Ovary (tissue), 10 donors: ENCODE measurements at places on chromosomes 5 and 9. TPM values are rescaled to one million over a fixed set of nuclear protein-coding genes. Genes with fewer than 3 reads are reported as not detected.
A peak's percentile ranks its signal among the peaks of the same experiment; 100 is the strongest.

GRCh38 chr5:41067714-41068568, 3.2 kb downstream of the MROH2B start:
- no peaks in the 10 kb centered on the region for H3K36me3 ChIP-seq
- H3K27me3 ChIP-seq, result no peaks in the 10 kb centered on the region
- H3K4me3 ChIP-seq, result no peak overlapping the region
- no peaks in the 10 kb centered on the region for H3K4me1 ChIP-seq

TUSC1 gene
- 15.4 TPM for total RNA-seq

FAM151B gene
- 2.4 TPM for total RNA-seq

DDX4 gene
- total RNA-seq, result not detected

DNA sequence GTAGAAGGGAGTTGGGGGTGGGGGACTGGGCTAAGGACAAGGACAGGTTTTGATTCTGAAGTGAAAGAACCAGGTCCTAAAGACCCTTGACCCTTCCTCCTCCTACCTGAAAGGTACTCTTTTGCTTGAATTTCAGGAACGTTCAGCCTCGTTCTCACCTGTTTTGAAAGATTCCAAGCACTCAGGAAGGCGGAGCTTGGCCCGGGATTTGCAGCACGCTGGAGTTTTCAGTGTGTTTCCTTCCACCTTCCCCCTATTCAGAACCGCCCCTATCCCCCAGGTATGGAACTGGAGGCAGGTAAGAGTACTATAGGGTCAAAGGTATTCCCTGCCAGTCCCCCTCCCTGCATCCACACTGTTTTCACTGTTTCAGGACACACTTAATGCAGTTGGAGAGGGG, 7.1 kb downstream of the EGR1 start:
- peaks cover 7% of the 10 kb centered on the region for H3K4me1 ChIP-seq
- no peaks in the 10 kb centered on the region for H3K27me3 ChIP-seq
- H3K36me3 ChIP-seq, result no peaks in the 10 kb centered on the region
- H3K4me3 ChIP-seq, result no peak overlapping the region

- no peak overlapping the region for H3K27ac ChIP-seq
- H3K4me3 ChIP-seq, result no peak overlapping the region
Observed at GRCh38 chr9:73348471-73348870, 196.8 kb downstream of the ANXA1 start.

RNF183 gene
- total RNA-seq, result not detected

SGTB gene
- total RNA-seq, result 9.0 TPM

ARID3C gene
- total RNA-seq, result not detected

DNA sequence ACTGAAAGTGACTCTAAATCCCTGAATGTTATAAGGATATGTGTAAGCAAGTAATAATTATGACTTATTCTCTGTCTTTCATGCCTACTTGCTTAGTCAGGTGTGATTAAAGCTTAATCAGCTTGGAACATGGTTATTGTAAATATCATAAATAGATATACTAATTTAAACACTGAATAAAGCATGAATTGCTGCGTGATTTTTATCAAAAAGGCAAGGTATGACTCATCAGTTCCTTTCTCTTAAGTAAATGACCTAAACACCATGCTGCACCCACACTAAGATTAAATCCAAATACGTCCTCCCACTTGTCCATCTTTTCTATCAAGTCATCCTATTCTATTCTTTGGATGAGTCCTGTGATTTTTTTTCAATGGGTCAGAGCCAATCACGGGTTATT, 124.6 kb upstream of the MTAP start:
- no peaks in the 10 kb centered on the region for H3K4me1 ChIP-seq
- no peaks in the 10 kb centered on the region for H3K27me3 ChIP-seq
- DNase-seq, result no peak
- no peaks in the 10 kb centered on the region for H3K36me3 ChIP-seq
- no peak overlapping the region for H3K4me3 ChIP-seq
- H3K27ac ChIP-seq, result no peak overlapping the region

FGF18 gene
- total RNA-seq, result 0.32 TPM

ROPN1L gene
- 1.9 TPM for total RNA-seq

GRCh38 chr5:159763562-159763961, 152.7 kb upstream of the ADRA1B start:
- H3K27ac ChIP-seq, result no peak overlapping the region
- DNase-seq, result no peak
- H3K4me3 ChIP-seq, result no peak overlapping the region
- no peaks in the 10 kb centered on the region for H3K4me1 ChIP-seq
- no peaks in the 10 kb centered on the region for H3K36me3 ChIP-seq

ZDHHC11B gene
- total RNA-seq, result 1.7 TPM

PCDHB7 gene
- total RNA-seq, result 2.0 TPM

PCDHB3 gene
- 2.5 TPM for total RNA-seq

DNA sequence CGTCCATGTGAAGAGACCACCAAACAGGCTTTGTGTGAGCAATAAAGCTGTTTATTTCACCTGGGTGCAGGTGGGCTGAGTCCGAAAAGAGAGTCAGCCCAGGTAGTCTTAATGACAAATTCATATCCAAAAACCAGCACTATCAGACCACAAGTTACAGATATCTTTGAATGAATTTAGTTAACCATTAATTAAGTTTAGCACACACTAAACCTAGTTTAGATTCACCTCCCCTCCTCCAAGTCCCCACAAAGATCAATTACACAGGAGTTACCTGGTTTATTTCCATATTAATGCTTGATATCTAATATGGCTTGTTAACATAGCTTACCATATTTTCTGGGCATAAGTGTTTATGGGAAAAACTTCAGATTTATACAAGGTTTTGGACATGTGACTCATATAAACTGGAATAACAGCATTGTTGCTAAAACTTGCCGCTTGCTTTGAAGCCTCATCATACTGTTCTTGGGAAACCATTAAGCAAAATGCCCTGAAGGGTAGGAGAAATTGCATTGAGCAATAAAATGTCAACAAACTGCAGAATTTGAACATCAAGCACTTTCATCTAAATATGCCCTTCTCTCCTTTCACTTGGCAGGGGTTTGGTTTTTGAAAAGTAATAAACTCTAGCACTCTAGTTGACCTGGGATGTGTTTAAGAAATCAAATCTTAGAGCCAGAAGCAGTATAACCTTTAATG, 166.9 kb downstream of the SNCAIP start:
- DNase-seq, result no peak
- H3K27me3 ChIP-seq, result no peaks in the 10 kb centered on the region
- no peak overlapping the region for H3K4me3 ChIP-seq
- no peaks in the 10 kb centered on the region for H3K36me3 ChIP-seq
- no peaks in the 10 kb centered on the region for H3K4me1 ChIP-seq

DNA sequence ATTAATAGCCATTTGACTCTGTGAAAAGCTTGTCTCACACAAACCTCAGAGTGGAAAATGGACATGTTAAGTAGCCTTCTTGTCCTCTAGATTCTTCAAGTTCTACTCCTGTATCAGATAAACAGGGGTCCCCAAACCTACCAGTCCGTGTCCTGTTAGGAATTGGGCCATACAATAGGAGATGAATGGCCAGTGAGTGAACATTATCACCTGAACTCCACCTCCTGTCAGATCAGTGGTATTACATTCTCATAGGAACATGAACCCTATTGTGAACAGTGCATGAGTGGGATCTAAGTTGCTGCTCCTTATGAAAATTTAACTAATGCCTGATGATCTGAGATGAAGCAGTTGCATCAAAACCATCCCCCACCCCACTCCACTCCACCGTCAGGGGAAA, 136.3 kb downstream of the TMEM232 start:
- DNase-seq, result no peak
- H3K36me3 ChIP-seq, result no peaks in the 10 kb centered on the region
- H3K27me3 ChIP-seq, result no peaks in the 10 kb centered on the region
- no peaks in the 10 kb centered on the region for H3K4me1 ChIP-seq

MUSK gene
- 0.91 TPM for total RNA-seq

DNA sequence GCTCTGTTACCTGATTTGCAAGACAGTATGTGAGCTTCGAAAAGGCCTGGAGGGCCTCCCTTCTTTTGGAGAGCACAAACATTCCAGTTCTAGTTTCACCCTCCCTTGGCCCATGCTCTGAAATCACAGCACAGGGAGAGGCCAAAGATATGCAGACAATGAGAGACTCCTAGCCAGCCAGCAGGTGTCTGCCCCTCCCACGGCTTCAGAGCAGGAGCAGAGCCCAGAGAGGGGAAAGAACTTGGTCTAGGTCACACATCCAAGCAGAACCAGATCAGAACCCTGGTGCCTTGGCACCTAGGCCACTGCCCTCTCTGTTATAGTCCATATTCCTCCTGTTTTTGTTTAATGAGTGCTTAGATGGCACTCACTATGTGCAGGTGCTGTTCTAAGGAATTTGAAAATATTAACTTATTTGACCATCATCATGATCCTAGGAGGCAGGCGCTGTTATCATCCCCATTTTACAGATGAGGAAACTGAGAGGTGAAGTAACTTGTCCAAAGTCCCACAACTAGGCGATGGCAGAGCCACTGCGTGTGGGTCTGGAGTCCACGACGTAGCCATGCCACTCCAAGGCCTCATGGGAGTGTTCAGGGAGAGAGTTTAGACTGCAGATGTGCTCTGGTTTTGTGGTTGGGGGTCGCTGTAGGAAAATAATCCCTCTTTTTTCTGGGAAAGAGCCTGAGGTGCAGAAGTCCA, 27.2 kb downstream of the TMOD1 start:
- no peaks in the 10 kb centered on the region for H3K36me3 ChIP-seq
- peaks cover 18% of the 10 kb centered on the region for H3K4me1 ChIP-seq
- no peak for DNase-seq
- H3K27ac ChIP-seq, result peak overlapping the region; percentile 46

GRCh38 chr5:139870677-139871076, 75.1 kb downstream of the PSD2 start:
- H3K4me3 ChIP-seq, result no peak overlapping the region
- H3K4me1 ChIP-seq, result peaks cover 31% of the 10 kb centered on the region
- H3K27ac ChIP-seq, result peak overlapping the region; percentile 39

DNA sequence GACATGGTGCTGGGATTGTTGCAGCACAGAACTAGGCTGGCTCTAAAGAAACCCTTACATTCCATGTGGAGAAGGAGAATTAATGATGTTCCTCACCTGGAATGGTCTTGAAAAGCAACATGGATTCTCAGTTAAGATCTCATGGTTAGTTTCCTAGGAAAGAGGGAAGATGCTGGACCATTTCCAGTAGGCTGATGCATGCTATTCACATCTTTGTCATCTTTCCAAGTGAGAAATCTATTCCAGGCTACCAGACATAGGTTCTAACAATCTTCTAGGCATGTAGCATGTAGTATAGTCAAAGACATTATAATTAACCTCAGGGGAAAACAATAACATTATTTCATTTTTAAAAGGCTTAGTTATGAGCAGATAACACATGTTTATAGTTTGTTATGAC, 44.3 kb downstream of the TMEM252 start:
- no peaks in the 10 kb centered on the region for H3K36me3 ChIP-seq
- no peak overlapping the region for H3K27ac ChIP-seq
- DNase-seq, result no peak
- no peaks in the 10 kb centered on the region for H3K27me3 ChIP-seq
- H3K4me3 ChIP-seq, result no peak overlapping the region

FOXD4L5 gene
- not detected for total RNA-seq

DNA sequence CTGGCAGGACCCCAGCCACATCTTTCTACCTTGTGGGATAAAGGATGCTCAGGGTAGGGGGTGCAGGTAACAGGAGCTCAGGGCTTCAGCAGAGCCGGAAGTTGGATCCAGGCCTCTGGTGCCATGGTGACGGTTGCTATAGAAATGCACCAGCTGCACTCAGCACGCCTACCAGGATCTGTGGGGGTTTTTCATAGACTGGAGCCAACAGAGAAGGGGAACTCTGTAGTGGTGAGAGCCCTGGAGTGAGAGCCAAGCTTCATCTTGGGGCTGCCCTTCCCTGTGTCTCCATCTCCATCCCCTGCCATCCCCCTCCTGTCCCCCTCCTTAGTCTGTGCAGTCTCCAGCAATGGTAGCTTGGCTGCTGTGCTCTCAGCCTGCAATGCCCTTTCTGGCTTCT, 27.5 kb upstream of the BOD1 start:
- no peaks in the 10 kb centered on the region for H3K4me1 ChIP-seq
- DNase-seq, result no peak
- no peaks in the 10 kb centered on the region for H3K27me3 ChIP-seq
- no peak overlapping the region for H3K4me3 ChIP-seq

GRCh38 chr5:60332244-60333004, 367.5 kb downstream of the DEPDC1B start:
- no peaks in the 10 kb centered on the region for H3K4me1 ChIP-seq
- no peaks in the 10 kb centered on the region for H3K36me3 ChIP-seq
- no peak for DNase-seq
- H3K27me3 ChIP-seq, result no peaks in the 10 kb centered on the region
- H3K4me3 ChIP-seq, result no peak overlapping the region
- no peak overlapping the region for H3K27ac ChIP-seq

DNA sequence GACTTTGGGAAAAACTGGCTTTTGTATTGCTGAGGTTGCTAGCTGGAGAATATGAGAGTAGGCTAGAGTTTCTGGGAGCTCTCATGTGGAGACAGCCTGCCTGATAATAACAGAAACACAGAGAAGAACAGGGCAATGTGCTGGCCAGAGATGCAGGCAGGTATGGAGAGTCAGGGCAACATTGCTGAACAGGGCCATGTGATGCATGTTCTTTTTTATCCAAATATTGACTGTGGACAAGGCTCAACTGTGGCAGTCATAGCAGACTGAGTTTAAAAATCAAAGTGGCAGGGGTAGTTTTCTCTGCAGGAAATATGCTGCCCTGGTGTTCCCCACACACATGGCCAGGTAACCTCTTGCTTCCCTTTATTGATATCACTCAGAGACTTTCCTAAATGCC, 381.1 kb downstream of the RASEF start:
- H3K4me3 ChIP-seq, result no peak overlapping the region
- no peaks in the 10 kb centered on the region for H3K27me3 ChIP-seq
- no peak for DNase-seq
- no peaks in the 10 kb centered on the region for H3K36me3 ChIP-seq
- H3K27ac ChIP-seq, result no peak overlapping the region

DNA sequence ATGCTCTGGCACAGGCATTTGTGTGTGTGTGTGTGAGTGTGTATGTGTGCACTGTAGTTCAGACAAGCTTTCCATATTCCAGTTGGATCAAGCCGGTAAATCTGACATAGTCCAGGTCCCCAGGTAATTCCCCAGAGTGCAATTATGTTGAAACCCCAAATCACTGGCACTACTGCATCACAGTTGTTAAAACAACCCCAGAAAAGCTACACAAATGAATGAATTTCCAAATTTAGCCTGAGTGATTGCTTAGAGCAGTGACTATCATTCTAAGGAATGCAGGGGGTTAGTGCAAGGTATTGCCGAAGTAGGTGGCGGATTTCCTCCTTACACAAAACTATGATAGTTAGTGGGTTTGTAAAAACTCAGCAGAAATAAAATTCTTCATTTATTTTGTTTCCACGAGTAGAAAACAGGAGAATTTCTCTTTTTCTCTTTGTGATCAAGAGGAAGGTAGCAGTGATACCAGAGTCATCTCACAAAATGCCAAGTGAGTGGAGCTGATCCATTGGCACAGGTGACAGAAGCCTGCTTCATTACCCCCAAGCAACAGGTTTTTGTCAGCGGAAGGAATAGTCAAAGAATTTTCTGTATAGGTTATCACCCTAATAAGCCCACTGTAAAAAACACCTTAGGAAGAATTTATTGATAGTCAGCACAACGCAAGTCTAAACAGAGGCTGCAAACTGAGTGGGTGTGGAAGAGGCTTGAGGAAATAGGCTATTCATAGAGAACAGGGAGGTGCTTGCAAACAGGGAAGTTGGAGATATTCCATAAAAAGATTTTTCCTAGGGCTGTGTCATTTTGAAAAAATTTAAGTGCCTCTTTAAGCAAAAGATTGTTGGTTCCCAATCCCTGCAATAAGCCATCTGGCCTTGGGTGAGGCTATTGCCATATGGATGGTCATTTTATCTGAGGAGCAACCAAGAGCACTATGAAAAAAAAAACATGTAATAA, 385.1 kb downstream of the CHSY3 start:
- H3K27ac ChIP-seq, result no peak overlapping the region
- no peaks in the 10 kb centered on the region for H3K27me3 ChIP-seq
- no peak for DNase-seq
- no peaks in the 10 kb centered on the region for H3K4me1 ChIP-seq
- H3K4me3 ChIP-seq, result no peak overlapping the region
